ENCODE measurements at places on chromosomes 5 and 9. TPM values are rescaled to one million over a fixed set of nuclear protein-coding genes. Genes with fewer than 3 reads are reported as not detected.

DNA sequence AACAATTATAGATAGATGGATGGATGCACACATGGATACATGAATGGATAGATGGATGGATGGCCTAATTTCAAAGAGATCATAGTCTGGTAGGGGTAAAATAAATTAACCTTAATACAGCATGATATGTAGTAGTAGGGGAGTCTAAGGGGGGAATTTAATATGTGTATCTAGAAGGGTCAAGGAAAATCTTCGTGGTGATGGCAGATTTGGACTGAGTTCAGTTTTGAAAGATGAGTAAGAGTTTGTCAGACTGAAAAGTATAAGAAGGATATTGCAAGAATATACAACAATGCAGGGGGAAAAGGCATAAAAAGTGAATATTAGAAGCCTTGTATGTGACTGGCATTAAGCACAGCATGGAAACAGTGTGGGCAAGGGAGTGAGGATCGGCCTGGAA is 98.7 kb downstream of the ZNF462 start:
- no peak for DNase-seq

- no peak for DNase-seq
Observed at GRCh38 chr9:93131599-93132286, 2.3 kb downstream of the NINJ1 start.

GRCh38 chr9:137583347-137583746 is 4.6 kb upstream of the DPH7 start:
- no peak for DNase-seq

Gene AK8
- total RNA-seq, result 0.84 TPM

DNA sequence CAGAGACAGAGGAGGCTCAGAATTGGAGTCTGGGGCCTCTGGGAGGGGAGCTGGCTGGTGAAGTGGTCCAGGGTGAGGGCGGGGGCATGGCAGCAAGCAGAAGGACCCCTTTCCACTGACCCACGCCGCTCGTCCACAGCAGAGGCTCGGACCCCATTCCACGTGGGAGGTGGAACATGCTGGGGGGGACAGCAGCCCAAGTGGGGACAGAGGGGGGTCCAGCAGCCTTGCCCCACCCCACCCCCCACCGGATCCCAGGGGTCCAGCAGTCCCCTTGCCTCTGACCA is 25.4 kb upstream of the NKD2 start:
- DNase-seq, result no peak

Gene P4HA2
- 214 TPM for total RNA-seq

GRCh38 chr5:28117691-28118090 is 1079.3 kb upstream of the CDH9 start:
- no peak for DNase-seq

DNA sequence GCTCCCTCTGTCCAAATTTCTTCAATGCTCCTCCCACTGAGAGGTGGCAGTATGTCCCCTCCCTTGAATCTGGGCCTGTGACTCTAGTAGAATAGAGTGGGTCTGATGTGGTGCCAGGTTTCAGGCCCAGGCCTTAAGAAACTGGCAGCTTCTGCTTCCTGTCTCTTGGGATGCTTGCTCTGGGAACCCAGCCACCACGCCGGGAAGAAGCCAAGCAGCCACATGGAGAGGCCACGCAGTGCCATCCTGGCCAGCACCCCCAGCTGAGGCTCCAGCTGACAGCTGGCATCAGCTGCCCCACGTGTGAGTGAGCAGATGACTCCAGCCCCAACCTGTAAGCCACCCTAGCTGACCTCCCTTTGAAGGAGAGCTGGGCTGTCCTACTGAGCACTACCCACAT is 7.3 kb upstream of the TSPAN17 start:
- no peak for DNase-seq

DNA sequence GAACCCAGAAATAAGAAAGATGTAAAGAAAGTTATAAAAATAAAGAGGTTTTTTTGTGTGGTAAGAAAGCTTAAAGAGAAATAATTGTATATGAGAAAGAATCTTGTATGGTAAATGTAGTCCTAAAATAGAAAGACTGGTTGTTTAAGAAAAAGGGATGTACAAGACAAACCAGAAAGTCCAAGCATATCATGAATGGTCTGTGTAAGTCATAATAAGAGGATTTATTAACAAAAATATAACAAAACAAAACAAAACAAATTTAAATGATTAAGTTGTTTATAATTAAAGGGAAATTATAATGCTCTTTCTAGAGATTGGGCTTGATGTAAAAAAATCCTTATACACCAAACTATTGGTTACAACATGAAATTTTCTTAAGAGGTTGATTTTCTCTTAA is 590.4 kb upstream of the PTGER4 start:
- no peak for DNase-seq

- no peak for DNase-seq
Observed at GRCh38 chr5:62922191-62922590, 343.6 kb downstream of the LRRC70 start.

GRCh38 chr9:14215614-14216013 is 98.3 kb downstream of the NFIB start:
- DNase-seq, result peak; percentile 56

Gene HAVCR1
- 1.3 TPM for total RNA-seq

GRCh38 chr5:79236970-79237739 is 1.2 kb downstream of the JMY start:
- DNase-seq, result peak; percentile 49

- no peak for DNase-seq
Observed at GRCh38 chr9:89791754-89792153, 186.9 kb downstream of the GADD45G start.

- no peak for DNase-seq
Observed at GRCh38 chr5:773517-774264, 10.8 kb downstream of the ZDHHC11B start.

Gene PRDM9
- not detected for total RNA-seq

DNA sequence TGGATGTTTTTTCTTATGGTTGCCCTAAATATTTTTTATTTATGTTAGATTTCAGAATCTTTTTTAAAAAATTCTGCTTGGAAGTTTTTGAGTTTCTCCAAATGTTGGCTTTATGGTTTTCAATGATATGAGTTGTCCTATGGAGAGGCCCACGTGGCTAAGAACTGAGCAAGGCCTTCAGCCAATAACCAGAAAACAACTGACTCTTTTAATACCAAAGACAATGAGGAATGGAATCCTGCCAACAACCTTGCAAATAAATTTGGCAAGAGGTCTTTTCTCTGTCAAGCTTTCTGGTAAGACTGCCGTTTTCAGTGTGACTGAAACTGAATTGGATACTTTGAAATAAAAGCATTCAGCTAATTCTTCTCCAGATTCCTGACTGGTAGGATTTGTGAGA is 1740.1 kb upstream of the WWC1 start:
- DNase-seq, result no peak

DNA sequence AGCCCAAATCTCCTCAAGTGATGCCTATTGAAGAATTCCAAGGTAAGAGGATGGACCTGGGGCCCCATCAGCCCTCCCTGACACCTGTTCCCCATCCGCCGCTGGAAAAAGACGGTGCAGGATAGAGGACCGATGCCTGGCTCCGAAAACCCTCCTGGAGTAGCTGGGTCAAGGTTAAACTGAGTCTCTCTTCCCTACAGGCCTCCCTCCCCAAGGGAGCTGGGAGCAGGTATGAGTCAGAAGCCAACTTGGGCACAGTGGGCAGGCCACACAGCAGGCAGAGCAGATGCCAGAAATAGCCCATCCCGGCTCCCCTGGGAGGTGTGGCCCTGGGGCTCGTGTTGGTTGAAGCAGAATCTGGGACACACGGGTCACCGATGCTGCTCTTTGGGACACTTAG is 75.6 kb downstream of the NTNG2 start:
- no peak for DNase-seq

GRCh38 chr9:126509718-126510117 is 104.0 kb upstream of the LMX1B start:
- no peak for DNase-seq

DNA sequence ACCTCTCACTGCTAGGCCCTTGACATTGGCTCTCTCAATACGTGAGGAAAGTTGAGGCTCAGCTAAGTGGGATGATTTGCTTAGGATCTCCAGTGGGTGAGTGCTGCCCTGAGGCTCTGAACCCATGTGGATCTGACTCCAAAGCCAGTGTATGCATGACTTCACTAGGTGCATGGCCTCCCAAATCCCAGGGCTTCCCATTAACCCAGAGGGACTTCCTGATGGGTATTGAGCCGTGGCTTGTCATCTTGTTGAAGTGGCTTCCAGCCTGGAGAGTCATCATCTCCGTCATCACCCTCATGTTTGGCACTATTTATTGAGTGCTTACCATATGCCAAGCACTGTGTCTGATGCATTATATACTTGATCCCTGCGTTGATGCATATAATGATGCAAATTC is 37.3 kb upstream of the TEX48 start:
- no peak for DNase-seq

GRCh38 chr9:35605351-35606137 is 482 bp downstream of the TESK1 start:
- no peak for DNase-seq

GRCh38 chr9:6383551-6384225 is 29.3 kb upstream of the UHRF2 start:
- peak; percentile 56 for DNase-seq

Gene ZFP2
- 1.1 TPM for total RNA-seq

DNA sequence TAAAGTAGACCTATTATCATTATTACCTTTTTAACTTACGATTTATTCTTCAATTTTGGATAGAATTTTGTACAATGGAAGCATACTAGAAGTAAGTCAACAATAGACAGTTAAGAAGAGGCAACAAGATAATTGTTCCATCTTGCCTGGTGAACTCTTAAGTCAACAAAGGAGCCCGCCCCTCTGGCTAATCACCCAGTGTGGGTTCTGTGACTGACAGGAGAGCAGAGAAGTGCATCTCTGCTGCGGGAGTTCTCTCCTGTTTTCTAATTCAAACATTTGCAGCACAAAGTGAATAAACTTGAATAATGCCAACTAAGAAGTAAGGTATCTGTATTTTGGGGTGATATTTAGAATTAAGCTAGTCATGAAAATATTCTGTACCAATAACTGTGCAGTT is 6.7 kb upstream of the ISL1 start:
- DNase-seq, result no peak

DNA sequence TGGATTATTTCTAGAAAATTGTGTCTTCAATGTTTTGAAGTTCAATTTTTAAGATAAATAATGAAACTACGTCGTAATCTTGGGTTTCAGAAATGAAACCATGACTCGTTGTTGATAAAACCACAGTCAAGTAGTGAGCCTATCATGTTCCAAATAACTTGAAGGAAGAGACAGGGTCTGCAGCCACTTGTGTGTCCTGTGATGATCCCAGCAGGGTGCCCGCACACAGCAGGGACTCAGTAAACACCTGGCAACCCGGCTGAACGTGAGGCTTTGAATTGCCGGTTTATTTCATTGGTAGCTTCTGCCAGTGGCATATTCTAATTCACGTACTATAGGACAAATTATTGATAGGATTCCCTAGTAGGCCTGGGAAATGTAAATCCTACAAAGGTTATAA is 679.6 kb downstream of the IRX1 start:
- no peak for DNase-seq

GRCh38 chr9:113215132-113215531 is 5.9 kb downstream of the FKBP15 start:
- peak; percentile 41 for DNase-seq

- DNase-seq, result peak; percentile 93
Observed at GRCh38 chr9:21802418-21803000, at the start of gene MTAP. Gene MTAP (plus strand): TSS chr9:21802636. CDS start chr9:21802749, 113 bp downstream.

Measured in astrocyte (in vitro differentiated cells and primary cell).